Nephron progenitor cell (in vitro differentiated cells): ENCODE measurements at places on chromosomes 13 and 19.

DNA sequence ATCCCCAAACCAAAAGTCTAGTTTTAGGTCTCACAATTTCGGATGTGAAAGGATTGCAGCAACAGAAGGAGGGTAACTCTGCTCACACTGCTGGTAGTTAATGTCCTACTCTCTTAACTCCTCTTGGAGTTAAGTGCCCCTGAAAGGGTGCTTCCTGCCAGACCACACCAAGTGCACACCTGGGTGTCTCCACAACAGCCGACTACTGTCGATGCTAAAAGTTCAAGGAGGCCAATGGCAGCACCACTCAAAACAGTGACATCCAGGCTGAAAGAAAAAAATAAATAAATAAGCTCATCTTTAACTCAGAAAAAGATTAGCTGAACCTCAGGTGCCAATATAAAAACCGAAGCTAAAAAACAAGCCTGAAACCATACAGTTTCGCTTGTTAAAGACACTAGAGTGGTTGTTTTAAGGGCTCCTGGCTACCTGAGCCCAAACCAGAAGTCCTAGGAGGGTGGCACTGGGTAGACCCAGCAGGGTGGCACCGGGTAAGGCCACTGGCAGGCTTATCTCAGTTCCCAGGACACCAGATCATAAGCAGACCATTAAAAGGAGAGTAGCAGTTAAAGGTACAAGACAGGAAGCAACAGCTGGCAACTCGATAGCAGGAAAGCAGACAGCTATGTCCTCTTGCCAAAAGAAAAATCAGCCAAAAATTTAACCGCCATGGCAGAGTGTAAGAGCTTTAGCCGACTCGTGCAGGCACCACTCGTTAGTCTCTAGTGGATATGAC lies 39.3 kb downstream of the BRD4 start:
- peaks cover 85% of the 10 kb centered on the region for H3K4me1 ChIP-seq
- DNase-seq, result no peak
- no peak overlapping the region for H3K4me3 ChIP-seq
- H3K36me3 ChIP-seq, result peaks cover 12% of the 10 kb centered on the region
- H3K27me3 ChIP-seq, result no peaks in the 10 kb centered on the region

DNA sequence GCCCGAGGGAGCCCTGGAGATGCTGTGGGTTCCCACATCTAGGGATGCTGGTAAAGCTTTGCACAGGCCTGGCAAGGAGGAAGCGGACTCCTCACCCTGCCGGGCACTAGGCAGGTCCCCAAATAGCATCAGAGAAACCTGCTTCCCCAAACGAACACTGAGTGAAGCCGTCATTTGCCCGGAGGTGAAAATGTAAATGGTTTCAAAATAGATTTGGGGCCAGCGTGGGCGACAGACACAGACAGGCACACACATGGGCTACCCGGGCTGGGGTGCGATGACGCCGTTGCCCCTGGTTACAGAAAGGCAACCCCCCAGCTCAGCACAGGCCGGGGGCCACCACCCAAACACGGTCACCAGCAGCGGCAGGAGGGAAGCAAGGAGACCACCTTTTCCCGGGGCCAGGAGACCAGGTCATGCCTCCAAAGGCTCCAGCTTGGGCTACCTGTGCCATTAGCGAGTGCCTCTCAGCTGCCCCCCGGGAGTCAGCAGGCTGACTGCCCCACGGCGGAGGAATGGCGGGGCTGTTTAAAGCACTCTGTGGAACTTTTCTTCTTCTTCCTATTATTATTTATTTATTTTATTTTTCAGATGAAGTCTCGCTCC lies 47.5 kb upstream of the NDUFS7 start:
- H3K4me1 ChIP-seq, result peaks cover 10% of the 10 kb centered on the region
- no peaks in the 10 kb centered on the region for H3K36me3 ChIP-seq

DNA sequence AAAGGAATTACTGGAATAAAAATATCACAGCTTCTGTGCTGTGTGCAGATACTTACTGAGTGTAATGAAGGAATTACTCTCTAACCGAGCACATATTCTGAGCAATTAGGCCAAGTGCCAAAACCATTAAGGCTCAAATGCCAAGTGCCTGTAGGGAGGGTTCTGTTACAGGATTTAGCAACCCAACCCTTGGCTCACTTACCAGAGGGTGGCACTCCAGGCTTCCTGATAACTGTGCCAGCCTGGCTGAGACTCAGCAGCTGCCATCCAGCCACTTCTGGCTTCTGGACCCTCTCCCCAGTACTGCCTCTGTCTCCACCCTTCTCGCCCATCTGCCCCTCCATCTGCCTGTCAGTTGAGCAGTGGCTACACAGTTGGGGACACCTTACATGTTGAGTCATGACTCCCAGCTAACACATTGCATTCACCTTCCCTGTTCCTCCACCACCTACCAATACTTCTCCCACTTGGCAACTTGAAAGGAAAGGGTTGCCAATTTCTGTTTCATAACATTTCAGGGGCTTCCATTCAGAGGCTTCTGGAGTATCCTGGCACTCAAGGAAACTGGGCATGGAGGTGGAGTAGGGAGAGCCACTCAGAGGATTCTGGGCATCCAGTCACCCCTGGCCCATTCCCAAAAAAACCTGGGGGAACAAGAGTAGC lies 110.5 kb downstream of the COG6 start:
- peaks cover 5% of the 10 kb centered on the region for H3K4me1 ChIP-seq
- no peak overlapping the region for H3K27ac ChIP-seq
- H3K36me3 ChIP-seq, result peaks cover 3% of the 10 kb centered on the region
- no peak overlapping the region for H3K4me3 ChIP-seq
- DNase-seq, result peak; percentile 9
- H3K27me3 ChIP-seq, result peaks cover 3% of the 10 kb centered on the region

DNA sequence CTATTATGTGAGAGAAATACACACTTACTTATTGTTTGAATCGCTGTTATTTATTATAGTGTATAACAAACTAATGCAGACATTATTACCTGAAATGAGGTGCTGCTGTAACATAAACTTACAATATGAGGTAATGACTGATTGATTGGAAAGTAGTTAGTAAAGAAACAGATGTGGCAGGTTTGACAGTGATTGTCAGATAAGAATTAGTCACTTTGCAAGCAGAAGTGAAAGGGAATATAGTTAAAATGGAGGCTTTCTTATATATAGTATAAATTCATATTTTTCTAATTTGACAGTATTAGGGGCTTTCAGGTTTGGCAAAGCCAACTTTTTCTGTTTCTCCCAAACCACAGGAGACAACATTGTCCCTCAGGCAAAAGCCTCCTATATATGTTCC lies 20.6 kb downstream of the MIR17HG start:
- no peak for DNase-seq
- H3K4me3 ChIP-seq, result no peak overlapping the region
- peaks cover 3% of the 10 kb centered on the region for H3K27me3 ChIP-seq
- H3K4me1 ChIP-seq, result peaks cover 3% of the 10 kb centered on the region
- no peak overlapping the region for H3K27ac ChIP-seq

DNA sequence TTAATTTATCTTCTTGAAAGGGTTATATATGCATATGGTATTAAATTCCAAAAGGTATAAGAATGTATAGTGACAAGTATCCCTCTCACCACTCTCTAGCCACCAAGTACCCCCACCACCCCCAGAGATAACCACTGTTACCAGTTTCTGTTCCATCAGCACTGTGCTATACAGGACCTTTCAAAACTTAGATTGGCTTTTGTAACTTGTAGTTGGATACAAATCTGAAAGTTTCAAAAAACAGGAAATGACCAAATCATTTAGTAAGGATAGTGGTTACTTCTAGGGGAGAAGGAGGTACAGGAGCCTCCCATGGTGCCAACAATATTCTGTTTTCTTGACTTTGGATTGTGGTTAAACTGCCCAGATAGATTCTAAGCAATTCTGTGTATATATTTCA lies 56.7 kb downstream of the AKAP11 start:
- no peaks in the 10 kb centered on the region for H3K36me3 ChIP-seq
- peaks cover 7% of the 10 kb centered on the region for H3K27me3 ChIP-seq
- no peak for DNase-seq
- H3K4me1 ChIP-seq, result peaks cover 10% of the 10 kb centered on the region
- no peak overlapping the region for H3K27ac ChIP-seq
- H3K4me3 ChIP-seq, result no peak overlapping the region

DNA sequence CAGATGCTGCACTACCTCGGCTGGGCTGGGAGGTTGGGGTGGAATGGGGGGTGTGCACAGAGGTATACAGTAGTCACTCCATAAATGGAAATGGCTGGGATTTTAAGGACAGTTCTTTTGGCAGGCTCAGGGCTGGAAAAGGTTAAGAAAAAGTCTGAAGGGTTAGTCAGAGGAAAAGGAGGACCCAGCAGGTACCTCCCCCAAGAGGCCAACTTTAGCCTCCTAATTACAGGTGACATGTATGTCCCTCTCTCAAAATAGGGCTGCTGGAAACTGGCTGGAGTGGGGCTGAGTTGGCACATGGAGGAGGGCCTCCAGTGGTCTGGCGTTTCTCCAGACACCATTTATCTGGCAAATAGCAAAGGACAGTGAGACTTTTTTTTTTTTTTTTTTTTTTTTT lies 994 bp downstream of the CCDC194 start:
- peaks cover 23% of the 10 kb centered on the region for H3K4me1 ChIP-seq
- DNase-seq, result no peak
- no peak overlapping the region for H3K27ac ChIP-seq
- peaks cover 19% of the 10 kb centered on the region for H3K27me3 ChIP-seq
- no peak overlapping the region for H3K4me3 ChIP-seq

DNA sequence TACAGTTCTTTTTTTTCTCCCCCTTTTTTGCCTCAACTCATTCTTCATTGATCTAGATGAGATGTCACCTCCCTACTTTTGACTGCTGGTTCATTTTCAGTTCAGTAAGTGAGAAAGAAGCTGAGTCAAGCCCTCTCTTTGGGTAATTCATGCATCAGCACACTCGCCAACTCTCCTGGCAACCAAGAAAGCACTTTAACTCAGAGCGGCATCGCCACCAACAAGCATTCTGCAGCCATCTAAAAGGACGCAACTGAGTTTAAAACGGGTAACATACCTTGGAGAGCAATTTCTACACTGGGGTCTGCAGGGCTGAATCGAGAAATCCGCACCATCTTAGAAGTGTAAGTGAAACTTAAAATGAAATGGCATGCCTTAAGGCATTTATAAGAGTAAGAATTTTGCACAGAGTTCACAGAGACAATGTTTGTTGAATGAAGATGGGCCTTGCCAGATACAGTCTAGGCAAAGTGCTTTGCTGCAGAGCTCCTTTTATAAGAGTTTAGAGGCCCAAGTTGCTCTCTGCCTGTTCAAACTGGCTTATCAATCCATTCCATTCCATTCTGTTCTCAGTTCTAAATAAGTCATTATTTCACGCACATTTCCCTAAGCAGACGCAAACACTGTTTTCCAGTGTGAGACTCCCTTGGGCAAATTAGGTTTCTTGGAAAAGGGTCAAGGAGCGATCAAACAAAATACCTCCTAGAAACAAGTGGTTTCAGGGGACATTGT lies 338.0 kb downstream of the ENOX1 start:
- DNase-seq, result no peak
- no peak overlapping the region for H3K4me3 ChIP-seq
- no peaks in the 10 kb centered on the region for H3K36me3 ChIP-seq
- H3K4me1 ChIP-seq, result peaks cover 11% of the 10 kb centered on the region
- no peak overlapping the region for H3K27ac ChIP-seq
- H3K27me3 ChIP-seq, result peaks cover 5% of the 10 kb centered on the region

GRCh38 chr19:33441277-33441699 lies 67.8 kb downstream of the CEBPG start:
- H3K36me3 ChIP-seq, result no peaks in the 10 kb centered on the region
- no peak for DNase-seq
- H3K4me1 ChIP-seq, result peaks cover 18% of the 10 kb centered on the region
- H3K27ac ChIP-seq, result no peak overlapping the region
- H3K4me3 ChIP-seq, result no peak overlapping the region
- H3K27me3 ChIP-seq, result no peaks in the 10 kb centered on the region

GRCh38 chr13:50284540-50284939 lies 269.3 kb downstream of the KCNRG start:
- peaks cover 20% of the 10 kb centered on the region for H3K4me1 ChIP-seq
- no peak for DNase-seq
- H3K4me3 ChIP-seq, result no peak overlapping the region
- H3K36me3 ChIP-seq, result peaks cover 29% of the 10 kb centered on the region
- no peak overlapping the region for H3K27ac ChIP-seq
